Right cardiac atrium (tissue), 5 donors: ENCODE measurements at places on chromosomes 2 and 18. TPM values are rescaled to one million over a fixed set of nuclear protein-coding genes. Genes with fewer than 3 reads are reported as not detected.

The GALNT14 gene
- total RNA-seq = not detected

The POTEI gene
- total RNA-seq = 3.0 TPM

The PARD3B gene
- total RNA-seq = 13.0 TPM

The ANKRD30B gene
- total RNA-seq = not detected

The FN1 gene
- 205 TPM for total RNA-seq

The SRD5A2 gene
- total RNA-seq = not detected

The PTPN18 gene
- 25.2 TPM for total RNA-seq

The WNT10A gene
- total RNA-seq = not detected

The KLHL14 gene
- 0.09 TPM for total RNA-seq

The SLC9A2 gene
- total RNA-seq = 0.12 TPM

The CCDC148 gene
- total RNA-seq = 1.1 TPM

- DNase-seq = no peak
Observed at GRCh38 chr2:7943446-7943845, 738.4 kb upstream of the ID2 start.

DNA sequence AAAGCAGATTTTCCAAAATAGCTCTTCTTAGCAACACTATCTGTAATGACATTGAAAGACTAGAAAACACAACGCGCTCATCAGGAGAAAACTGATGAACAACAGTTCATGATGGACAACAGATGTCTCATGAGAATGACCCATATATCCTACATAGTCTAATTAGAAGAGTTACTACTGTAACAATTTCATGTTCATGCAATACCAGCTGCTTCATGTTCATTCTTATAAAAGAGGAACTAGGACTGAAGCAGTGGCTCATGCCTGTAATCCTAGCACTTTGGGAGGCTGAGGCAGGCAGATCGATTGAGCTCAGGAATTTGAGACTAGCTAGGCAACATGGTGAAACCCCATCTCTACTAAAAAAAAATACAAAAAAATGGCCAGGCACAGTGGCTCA, 22.7 kb downstream of the TRAPPC8 start:
- no peak for DNase-seq

- DNase-seq = no peak
Observed at GRCh38 chr18:11664286-11664685, 24.8 kb upstream of the GNAL start.

DNA sequence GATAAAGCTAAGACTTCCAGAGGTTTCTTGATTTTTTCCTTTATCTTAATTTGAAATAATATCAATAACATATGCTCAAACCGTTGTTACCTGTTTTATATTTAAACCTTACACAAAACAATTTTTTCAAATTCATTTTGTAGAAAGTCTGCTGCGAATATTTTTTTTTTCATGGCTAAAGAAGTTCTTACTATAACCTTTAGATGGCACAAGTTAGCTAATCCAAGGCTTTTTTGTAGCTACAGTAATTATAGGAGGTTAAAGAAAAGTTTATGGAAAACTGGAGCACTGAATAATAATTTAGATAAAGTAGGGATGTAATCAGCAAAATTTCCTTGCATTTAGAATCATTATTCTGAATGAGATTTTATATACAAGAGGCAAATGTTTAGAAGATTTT, 78.0 kb upstream of the PNPT1 start:
- no peak for DNase-seq

- no peak for DNase-seq
Observed at GRCh38 chr2:159961037-159961436, 101.4 kb downstream of the PLA2R1 start.

DNA sequence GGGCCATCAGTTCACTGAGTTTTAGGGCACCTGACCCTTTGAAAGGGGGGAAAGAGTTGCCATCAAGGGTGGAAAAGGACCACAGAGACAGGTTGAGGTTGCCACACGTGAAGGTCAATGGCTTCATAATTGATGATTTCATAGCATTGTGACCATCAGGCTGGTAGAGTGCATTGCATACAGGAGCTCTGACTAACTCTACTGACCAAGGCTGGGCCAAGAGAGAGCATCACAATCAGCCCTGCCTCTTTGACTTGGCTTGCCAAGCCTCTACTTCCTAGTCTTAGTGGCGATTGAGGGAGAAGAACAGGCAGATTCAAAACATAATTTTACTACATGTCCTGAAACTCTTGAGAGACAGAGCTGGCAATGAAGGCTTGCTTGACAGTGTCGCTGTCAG, 5.8 kb upstream of the TNP1 start:
- no peak for DNase-seq

DNA sequence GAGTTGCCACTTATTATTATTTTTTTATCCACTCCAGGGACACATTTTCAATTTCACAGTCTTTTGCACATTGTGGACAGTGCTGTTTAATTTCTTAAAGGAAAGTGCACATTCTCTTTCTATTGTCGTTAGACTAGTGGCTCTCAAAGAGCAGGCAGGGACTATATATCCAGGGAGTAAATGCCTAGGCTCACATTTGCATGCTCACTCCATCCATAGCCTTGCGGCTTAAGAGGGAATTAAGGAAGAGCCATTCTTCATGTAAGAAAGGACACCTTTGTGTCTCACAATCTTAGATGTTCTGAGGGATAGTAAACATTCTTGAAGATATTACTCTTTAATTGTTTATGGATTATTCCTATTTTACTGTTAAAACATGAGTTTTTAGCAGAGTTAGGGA, 70.8 kb downstream of the FIGN start:
- DNase-seq = no peak

DNA sequence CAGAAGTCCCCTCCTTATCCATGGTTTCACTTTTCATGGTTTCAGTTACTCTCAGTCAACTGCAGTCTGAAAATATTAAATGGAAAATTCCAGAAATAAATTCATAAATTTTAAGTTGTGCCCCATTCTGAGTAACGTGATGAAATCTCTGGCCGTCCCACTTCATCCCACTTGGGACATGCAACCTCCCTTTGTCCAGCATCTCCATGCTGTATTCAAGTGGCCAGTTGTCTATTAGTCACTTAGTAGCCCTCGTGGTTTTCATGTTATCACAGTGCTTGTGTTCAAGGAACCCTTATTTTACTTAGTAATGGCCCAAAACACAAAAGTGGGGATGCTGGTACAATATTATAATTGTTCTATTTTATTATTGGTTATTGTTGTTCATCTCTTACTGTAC, 18.0 kb upstream of the DAPL1 start:
- no peak for DNase-seq

- DNase-seq = no peak
Observed at GRCh38 chr2:3121601-3122000, 256.0 kb downstream of the EIPR1 start.

DNA sequence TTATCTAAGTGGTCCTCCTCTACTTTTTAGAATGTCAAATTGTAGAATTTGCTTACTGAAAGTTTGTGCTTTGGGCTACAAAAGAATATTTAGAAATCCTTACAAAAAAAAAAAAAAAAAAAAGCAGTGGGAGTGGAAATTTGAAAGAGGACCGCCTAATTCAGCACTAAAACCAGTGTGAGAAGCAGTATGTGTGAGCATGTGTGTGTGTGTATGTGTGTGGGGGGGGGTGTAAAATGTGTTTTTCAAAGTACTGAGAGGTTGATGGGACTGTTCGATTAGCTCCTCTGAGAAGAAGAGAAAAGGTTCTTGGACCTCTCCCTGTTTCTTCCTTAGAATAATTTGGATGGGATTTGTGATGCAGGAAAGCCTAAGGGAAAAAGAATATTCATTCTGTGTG, at the start of gene VIT:
Gene VIT, plus strand, starts transcription at position 175 of the 400 bp plus-strand sequence. CDS start 19,664 bp downstream, outside the sequence.
- no peak for DNase-seq

GRCh38 chr2:28612131-28612812, 116.4 kb downstream of the PLB1 start:
- DNase-seq = no peak

GRCh38 chr2:182541268-182541667, 114.4 kb upstream of the PDE1A start:
- DNase-seq = no peak

DNA sequence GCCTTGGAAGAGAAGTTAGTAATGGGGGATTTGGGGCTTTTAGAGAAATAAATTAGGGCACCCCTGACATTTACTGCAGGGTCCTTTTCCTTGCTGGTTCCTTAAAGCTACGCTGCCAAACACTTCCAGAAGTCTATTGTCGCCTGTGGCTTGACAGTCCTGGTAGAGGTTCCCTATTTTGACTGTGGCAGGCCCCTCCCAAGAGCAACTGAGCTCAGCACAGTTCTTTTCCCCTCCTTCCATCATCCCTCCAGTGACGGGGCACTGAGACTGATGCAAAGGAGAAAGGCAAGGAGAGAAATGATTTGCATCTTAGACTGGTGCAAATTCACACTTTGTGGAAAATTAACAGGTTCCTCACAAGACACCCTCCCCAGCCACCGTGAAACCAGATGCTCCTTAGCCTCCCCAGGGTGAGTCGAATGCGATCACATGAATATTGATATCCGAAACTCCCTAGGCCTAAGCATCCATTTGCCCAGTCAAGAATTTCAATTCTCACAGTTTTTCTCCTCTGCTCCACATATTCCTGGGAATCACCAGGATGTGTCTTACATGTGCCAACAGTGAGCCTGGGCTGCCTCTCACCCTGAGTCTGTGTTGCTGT, 45.4 kb downstream of the RABL2A start:
- no peak for DNase-seq

GRCh38 chr18:41004324-41004723, 950.7 kb upstream of the PIK3C3 start:
- no peak for DNase-seq

DNA sequence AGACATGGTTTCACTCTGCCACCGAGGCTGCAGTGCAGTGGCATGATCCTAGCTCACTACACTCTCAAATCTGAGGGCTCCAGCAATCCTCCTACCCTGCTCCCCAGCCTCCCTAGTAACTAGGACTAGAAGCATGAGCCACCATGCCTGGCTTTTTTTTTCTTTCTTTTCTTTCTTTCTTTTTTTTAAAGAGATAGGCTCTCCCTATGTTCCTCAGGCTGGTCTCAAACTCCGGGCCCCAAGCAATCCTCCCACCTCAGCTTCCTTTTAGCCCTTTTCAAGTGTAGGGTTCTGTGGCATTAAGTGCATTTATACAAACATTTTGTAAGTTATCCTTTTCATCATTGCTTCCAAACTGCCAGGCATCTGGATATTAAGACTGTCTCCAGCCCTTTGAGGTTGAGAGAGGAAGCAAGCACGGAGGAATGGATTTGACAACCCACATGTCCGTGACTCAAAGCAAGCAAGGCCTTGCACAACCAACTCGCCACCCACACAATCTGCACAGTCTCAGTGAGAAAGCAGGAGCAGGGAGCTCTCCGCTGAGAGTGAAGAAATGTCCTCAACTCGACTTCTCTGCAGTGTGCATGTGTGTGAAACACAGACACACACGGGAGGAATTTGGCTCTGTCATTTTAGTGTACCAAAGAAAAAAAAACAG, 65.6 kb downstream of the ATP8B1 start:
- DNase-seq = peak; percentile 81

GRCh38 chr2:85114586-85115330, 18.4 kb upstream of the TCF7L1 start:
- no peak for DNase-seq

DNA sequence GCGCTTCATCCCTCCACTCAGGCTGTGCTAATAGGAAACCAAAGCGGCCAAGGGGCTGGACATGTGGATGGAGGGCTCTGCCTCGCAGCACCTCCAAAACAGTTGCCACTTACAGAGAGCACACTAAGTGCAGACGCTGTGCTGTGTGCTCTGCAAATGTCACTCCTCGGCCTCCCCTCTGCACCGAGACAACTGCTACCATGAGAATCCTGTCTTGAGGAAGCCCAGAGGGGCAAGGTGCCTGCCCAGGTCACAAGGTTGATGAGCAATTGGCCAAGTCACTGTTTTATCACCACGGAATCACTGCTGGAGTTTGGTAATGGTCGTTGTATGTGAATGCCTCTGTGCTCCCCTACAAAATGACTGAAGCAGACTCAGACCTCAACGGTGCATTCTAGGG, 132.2 kb downstream of the SEPTIN10 start:
- DNase-seq = no peak

- DNase-seq = no peak
Observed at GRCh38 chr18:79374408-79375171, 21.1 kb upstream of the NFATC1 start.

GRCh38 chr2:64021578-64021977, 2.4 kb upstream of the VPS54 start:
- DNase-seq = no peak

DNA sequence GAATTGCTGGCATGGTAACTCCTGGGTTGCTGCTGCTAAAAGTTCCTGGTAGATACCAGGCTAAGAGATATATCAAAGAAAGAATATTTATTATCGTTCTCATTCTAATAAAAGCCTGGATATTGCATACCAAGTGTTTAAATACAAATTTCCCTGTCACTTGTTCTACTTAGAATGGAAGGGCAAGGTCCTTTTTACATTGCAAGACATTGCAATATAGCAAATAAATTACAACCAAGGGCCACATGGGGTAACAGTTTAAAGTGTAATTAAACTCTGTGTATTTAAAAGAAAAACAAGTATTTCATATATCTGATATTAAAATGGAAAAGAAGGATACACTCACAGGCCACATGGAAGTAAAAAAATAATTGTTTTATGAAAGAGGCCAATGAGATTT, 16.2 kb downstream of the PDE11A start:
- DNase-seq = no peak

GRCh38 chr2:207768168-207768865, 1.4 kb downstream of the FZD5 start:
- DNase-seq = peak; percentile 45

- no peak for DNase-seq
Observed at GRCh38 chr2:65326276-65326675, 98.6 kb downstream of the ACTR2 start.

GRCh38 chr2:182952741-182953450, 85.4 kb downstream of the NCKAP1 start:
- no peak for DNase-seq

- no peak for DNase-seq
Observed at GRCh38 chr18:58349650-58350049, 279.2 kb downstream of the ALPK2 start.

DNA sequence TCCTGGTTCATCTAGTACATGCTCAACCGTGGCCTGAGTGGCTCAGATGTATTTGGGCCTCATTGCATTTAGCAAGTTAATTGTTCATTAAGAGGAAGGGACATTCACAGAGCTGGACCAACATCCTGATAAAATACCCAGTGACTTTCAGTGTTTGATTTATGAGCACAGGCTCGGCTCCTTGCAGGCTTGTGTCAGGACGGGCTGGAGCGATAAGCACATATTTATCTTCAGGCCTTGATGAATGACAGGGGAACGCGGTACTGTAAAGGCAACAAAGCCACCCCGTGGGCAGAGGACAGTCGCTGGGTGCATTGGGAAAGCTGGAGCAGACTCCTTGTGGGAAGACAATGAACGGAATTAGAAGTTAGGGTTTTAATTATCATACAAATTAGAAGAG, 548.6 kb upstream of the HS6ST1 start:
- DNase-seq = no peak
